ENCODE measurements at places on chromosomes 4 and X.

DNA sequence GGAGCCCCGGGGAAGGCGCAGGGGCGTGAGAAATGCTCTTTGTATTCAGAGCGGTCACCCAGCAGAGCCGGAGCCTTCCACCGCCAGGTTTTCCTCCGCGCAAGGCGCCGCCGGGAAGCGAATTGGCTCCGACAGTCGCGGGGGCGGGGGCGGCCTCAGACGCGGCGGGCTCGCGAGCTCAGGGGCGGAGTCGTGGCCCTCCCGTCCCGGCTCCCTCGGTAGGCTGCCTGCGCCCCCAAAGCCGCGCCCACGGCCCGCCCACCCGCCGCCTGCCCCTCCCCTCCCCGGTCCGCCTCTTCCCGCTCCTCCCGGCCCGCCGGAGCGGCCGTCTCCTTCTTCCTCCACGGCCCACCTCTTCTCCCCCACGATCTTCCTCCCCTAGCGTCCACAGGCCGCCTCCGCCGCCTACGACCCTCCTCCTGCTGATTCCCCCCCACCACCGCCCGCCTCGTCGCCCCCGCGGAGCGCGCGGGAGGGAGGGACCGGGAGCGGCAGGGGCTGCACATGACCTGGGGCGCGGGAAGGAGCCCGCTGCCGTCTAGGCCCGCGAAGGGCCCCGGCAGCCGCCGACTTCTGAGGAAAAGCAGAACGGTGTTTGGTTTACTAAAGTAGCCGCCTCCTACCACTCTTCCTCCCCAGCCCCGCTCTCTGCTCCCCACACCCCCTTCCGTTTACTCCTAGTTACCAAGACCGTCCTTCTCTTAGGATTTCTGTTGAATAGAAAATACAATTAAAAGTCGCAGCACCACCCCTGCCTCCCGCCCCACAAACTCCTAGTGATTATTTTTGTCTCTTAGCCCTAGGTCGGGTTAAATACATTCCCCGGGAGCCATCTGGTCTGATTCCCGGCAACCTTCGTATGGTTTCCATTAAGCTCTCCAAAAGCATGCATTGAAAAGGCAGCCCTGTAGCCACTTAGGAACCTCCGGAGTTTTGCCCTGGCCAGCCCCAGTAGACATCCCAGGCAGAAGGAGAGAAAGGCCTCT is 53.2 kb downstream of the C4orf51 start:
- peak; percentile 51 for DNase-seq

DNA sequence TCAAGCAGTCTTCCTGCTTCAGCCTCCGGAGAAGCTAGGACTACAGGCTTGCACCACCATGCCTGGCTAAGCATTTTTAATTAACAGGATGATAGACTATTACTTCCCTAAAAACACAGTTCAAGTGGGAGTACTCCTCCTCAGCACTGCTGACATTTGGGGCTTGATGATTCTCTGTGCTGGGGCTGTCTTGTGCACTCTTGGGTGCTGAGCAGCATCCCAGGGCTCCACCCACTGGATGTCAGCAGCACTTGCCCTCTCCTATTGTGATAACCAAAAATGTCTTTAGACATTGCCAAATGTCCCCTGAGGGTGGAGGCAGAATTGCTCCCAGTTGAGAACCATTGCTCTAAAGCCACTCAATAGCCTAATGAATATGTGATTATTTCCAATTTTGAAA is 60.4 kb downstream of the CLCN4 start:
- no peak for DNase-seq

GRCh38 chr4:121479808-121480207 is 99.0 kb upstream of the QRFPR start:
- no peak for DNase-seq

DNA sequence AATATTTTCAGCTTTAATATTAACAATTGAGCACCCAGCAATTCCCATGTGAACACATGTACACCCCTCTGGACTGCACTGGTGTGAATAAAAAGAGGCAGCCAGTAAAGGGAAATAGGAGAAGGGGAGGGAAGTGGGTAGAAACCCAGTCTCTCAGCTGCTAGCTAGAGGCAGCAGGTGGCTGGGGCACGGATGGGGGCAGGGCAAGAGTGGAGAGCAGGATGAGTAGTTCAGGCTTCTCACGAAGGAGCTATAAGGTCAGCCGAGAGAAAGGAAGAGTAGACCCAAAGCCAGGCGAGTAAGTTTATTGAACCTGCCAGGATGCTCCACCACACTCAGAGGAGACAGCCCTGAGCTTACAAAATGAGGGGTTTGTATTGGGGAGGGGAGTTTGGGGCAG is 184.8 kb upstream of the MTMR8 start:
- no peak for DNase-seq

GRCh38 chr4:66091786-66092185 is 421.5 kb upstream of the EPHA5 start:
- DNase-seq: no peak

- no peak for DNase-seq
Measured at GRCh38 chrX:150257353-150258175, 105.6 kb upstream of the MAMLD1 start.

DNA sequence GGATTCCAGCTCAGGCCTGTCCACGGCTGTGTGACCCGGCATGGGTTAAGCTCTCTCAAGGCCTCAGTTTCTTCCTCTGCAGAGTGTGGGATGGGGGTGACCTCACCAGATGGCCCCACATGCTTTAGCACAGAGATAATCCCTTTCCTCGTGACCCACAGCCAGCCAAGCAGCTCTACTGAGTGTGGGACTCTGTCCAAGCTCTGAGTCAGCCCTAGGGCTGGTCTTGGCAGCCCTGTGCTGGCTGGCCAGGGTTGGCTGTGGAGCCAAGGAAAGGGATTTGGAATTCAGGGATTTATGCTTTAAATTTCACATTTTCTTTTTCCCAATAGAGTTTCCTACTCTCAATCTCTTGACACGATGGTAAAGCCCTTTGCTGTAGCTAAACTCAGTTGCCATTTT is 19.7 kb upstream of the SPON2 start:
- no peak for DNase-seq
